Stimulated activated naive CD8-positive, alpha-beta T cell treated with anti-CD3 and anti-CD28 coated beads, Interleukin-15, Interleukin-2, amounts not matched to agents 100 U/mL and 50 U/mL, for 24 hours (primary cell): ENCODE measurements at places on chromosomes 12 and 14.

DNA sequence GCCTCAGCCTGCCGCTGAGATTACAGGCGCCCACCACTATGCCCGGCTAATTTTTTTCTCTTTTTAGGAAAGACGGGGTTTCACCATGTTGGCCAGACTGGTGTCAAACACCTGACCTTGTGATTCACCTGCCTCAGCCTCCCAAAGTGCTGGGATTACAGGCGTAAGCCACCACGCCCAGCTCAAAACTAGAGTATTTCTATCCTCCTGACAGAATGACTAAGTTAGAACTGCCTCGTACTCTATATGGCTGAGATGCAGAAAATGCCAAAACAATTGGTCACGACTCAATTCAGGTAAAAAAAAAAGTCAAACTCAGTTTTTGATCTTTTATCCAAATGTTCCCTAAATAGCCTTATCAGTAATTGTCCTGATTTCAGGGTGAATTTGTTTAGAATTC lies 11.1 kb downstream of the AKAP5 start:
- DNase-seq = no peak

- DNase-seq = no peak
Observed at GRCh38 chr14:71538938-71539649, 393.1 kb upstream of the RGS6 start.

- DNase-seq = no peak
Observed at GRCh38 chr14:90405755-90406154, 8.9 kb downstream of the CALM1 start.

- no peak for DNase-seq
Observed at GRCh38 chr12:26878661-26879119, 45.7 kb upstream of the ITPR2 start.

DNA sequence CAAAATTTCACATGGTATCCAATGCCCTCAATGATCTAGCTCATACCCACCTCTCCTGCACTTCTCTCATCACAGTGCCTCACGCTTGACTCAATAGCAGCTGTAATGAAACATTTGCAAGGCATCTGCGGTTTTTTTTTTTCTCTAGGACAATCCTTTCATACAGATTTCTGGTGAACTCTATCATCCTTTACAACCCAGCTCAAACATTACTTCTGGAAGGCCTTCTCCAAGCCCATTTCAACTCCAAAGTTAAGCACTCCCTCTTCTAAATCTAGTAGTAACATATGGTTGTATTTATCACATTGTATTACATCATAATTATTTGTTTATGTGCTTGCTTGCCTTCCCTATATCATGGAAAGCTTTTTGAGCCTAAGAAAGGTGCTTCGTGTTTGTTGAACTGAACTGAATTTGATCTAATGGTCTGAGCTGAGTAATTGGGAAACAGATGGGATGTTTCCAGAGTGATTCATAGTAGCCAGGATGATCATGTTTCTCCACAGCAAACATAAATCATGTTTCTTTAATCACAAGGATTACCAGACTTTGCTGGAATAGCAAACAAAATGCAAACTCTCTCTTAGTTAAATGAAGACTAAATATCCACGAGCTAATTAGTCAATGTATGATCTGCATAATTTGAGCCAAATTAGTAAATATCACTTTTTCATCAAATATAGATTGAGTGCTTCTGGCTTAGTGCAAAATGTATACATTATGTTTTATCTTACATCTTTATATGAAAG lies 14.3 kb downstream of the CFL2 start:
- DNase-seq = no peak

DNA sequence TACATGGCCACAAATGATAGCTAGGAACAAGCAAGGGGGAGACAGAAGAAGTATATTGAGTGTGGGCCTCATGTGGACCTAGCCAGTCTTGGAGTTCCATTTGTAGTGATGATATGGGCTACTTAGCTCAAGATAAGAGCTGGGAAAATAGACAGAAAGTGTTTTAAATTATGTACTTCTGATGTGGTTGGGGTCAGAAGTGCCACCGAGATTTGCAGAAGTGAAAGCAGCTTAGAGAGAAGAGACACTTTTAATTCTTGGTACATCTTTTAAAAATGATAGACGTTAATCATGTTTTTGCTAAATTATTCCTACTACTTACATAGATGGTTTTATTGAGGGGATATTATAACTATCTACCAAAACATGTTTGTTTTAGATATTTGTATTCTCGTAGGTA lies 198.3 kb upstream of the PDZRN4 start:
- no peak for DNase-seq

- no peak for DNase-seq
Observed at GRCh38 chr12:114305446-114305845, 100.5 kb downstream of the TBX5 start.
